Activated CD4-positive, alpha-beta T cell treated with anti-CD3 and anti-CD28 coated beads for 36 hours (primary cell): ENCODE measurements at places on chromosomes 3 and 15. TPM values are rescaled to one million over a fixed set of nuclear protein-coding genes. Genes with fewer than 3 reads are reported as not detected.

POLQ gene
- total RNA-seq, result 23.4 TPM

GRCh38 chr15:44308415-44308814 lies 19.9 kb downstream of the GOLM2 start:
- DNase-seq, result peak; percentile 62

GRCh38 chr3:166013073-166013679 lies 176.0 kb upstream of the BCHE start:
- no peak for DNase-seq

DNA sequence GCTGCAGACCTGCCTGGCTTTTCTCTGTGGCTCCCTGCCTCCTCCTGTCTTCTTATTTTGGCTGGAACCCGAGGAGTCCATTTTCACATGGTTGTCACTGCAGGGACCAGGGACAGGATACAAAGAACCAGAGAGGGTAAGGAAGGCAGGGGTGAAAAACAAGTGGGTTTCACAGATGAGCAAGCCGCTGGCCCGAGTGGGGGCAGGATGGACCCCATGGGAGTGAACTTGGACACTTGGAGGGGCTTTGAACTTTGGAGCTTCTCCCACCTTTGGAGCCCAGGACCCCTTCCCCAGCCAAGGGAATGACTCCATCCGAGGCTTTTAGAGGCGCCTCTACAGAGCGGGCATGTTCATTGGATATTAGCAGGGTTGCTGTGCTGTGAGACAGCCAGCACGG lies 26.9 kb upstream of the ADCY5 start:
- DNase-seq, result no peak
